ENCODE measurements at places on chromosomes 1 and 21. TPM values are rescaled to one million over a fixed set of nuclear protein-coding genes. Genes with fewer than 3 reads are reported as not detected.

Gene NPHP4
- total RNA-seq, result 18.1 TPM

Gene GPA33
- 0.65 TPM for total RNA-seq

Gene SELP
- 0.83 TPM for total RNA-seq

Gene TNFSF18
- total RNA-seq, result not detected

DNA sequence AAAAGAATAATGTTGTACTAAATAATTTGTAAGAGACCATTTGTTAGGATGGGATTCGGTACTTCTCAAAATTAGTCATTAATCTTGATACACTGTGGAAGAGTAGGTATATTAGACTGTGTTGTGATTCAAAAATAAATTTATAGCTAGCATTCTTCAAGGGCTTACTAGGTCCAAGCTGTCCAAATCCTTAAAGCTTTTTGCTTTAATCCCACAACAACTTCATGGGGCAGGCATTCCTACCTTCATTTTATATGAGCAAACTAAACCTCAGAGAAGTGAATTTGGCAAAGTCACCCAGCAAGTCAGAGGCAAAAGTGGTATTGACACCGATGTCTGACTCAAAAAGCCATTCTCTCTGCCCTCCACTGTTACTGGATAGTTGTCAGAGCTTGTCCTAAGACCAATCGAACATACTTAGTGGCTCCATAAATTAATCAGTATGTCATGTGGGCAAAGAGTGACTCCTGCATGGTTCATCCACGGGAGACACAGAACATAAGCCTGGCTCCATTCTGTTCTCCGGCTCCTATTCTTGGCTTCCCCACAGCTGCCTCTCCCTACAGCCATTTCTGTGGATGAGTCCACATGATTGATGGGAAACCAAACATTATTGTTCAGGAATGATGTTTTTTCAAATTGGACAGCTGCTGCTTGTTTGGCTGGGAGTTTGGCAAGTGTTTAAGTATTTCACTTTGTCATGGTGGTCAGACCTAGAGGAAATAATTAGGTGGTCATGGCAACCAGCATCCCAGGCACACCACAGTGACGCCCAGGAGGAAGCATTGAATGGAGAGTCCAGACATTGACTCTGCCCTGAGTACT lies 133.4 kb upstream of the FGGY start:
- H3K27me3 ChIP-seq, result peaks cover 16% of the 10 kb centered on the region
- no peaks in the 10 kb centered on the region for H3K36me3 ChIP-seq
- no peak overlapping the region for H3K4me3 ChIP-seq
- no peak overlapping the region for H3K27ac ChIP-seq

DNA sequence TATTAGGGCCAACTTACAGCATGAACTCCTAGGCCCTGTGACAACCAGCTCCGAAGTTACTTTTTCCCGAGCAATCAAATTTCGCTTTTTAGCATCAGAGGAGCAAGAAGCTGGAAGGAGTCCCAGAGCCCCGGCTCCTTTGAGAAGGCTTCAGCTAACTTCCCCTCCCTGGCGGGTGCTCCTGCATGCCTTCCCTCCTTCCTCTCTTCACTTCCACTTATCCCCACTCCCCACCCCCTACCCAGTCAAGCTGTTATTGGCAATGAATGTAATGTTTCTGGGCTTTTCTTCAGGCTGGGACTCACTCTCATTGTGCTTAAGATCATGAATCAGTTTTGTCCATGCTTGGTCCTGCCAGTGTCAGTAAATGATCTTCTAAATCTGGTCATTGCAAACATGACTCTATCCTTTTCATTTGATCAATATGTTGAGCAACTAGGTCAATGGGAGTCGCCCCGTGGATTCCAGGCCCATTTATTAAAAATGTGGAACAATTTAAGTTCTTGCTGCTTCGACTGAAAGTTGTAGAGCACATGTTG lies 94.5 kb upstream of the TSPAN2 start:
- no peak overlapping the region for H3K27ac ChIP-seq
- peaks cover 14% of the 10 kb centered on the region for H3K4me1 ChIP-seq
- no peak for DNase-seq
- H3K4me3 ChIP-seq, result no peak overlapping the region
- H3K27me3 ChIP-seq, result no peaks in the 10 kb centered on the region

DNA sequence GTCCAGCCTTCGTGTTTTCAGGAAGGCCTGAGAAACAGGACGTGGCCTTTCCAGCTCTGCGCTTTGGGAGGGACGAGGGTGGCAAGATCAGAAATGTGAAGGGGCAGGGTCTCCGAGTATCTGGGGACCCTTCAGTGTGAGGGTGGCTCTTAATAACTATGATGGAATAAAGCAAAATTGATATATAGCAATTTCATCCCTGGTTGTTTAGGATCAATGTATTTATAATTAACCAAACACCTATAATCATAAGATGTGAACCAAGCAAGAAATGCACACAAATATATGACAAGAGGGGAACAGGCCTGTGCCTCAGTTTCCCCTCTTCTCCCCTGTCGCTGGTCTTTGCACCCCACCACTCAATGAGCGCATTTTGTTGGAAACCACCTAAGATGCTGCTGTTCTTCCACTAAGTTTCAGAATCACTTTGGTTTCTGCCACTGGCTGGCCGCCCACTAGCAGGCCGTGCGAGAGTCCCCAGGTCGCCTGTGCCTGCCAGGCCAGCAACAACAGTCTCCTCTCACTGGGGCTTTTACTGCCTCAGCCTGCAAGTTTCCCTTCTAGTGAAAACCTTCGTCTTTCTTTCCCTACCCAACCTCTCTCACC lies 36.6 kb downstream of the UBASH3A start:
- DNase-seq, result no peak
- H3K27me3 ChIP-seq, result no peaks in the 10 kb centered on the region
- no peak overlapping the region for H3K27ac ChIP-seq
- H3K36me3 ChIP-seq, result peaks cover 89% of the 10 kb centered on the region
- no peak overlapping the region for H3K4me3 ChIP-seq

GRCh38 chr21:28761674-28762356 lies 230.9 kb downstream of the LTN1 start:
- DNase-seq, result no peak
- H3K27me3 ChIP-seq, result no peaks in the 10 kb centered on the region
- H3K4me1 ChIP-seq, result no peaks in the 10 kb centered on the region
- H3K36me3 ChIP-seq, result peaks cover 15% of the 10 kb centered on the region
- no peak overlapping the region for H3K4me3 ChIP-seq

DNA sequence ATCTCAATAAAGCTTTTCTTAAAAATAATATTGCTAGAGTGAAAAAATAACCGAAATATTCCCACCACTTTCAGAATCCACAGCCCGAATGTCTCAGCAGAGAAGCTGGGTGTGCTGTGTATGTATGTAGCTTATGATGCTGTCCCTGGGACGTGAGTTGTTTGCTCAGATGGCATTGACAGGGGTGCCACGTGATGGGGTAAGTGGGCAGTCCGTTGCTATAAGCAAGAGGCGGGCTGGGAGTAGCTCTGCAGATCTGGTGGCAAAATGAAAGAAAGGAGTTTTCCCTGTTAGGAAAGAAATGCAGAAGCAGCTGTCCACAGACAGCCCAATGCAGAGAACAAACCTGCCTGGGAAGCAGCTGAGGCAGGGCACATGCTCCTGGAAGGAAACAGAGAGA lies 3.8 kb upstream of the FAM20B start:
- H3K4me3 ChIP-seq, result no peak overlapping the region
- H3K4me1 ChIP-seq, result peaks cover 15% of the 10 kb centered on the region
- no peak for DNase-seq
- no peak overlapping the region for H3K27ac ChIP-seq
- H3K36me3 ChIP-seq, result no peaks in the 10 kb centered on the region

DNA sequence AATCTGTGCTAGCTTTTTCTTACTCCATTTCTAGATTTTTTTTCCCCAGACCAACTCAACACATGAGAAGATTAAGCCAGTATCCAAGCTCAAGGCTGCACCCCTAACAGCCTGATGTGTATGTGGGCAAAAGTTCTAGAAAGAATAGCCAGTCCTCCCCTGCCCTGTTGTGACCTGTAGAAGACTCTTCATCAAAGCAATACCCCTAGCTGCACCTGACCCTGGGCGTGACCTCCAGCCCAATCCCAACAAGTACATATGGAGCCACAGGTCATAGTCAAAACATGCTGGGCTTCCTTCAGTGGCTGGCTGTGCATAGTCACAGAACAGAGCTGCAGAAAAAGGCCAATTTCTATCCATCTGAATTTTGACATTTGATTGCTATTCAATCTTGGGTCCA lies 72.5 kb downstream of the ATP1A1 start:
- H3K36me3 ChIP-seq, result no peaks in the 10 kb centered on the region
- peaks cover 16% of the 10 kb centered on the region for H3K27me3 ChIP-seq
- H3K4me3 ChIP-seq, result no peak overlapping the region
- no peaks in the 10 kb centered on the region for H3K4me1 ChIP-seq
- DNase-seq, result no peak
- H3K27ac ChIP-seq, result no peak overlapping the region

- H3K4me3 ChIP-seq, result no peak overlapping the region
- peaks cover 52% of the 10 kb centered on the region for H3K4me1 ChIP-seq
- peaks cover 18% of the 10 kb centered on the region for H3K36me3 ChIP-seq
- DNase-seq, result no peak
Measured at GRCh38 chr21:37463083-37463801, 96.7 kb downstream of the DYRK1A start.

DNA sequence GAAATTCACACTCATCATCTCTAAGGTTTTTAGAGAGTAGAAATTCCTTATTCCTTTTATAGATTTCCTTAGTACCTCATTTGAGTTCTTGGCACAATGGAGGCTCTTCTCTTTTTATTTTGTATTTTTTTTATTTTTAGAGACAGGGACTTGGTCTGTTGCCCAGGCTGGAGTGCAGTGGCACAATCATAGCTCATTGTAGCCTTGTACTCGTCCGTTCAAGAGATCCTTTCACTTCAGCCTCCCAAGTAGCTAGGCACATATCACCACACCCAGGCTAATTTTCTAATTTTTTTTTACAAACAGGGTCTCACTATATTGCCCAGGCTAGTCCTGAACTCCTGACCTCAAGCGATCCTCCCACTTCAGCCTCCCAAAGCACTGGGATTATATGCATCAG lies 29.6 kb downstream of the RGL1 start:
- no peak overlapping the region for H3K27ac ChIP-seq
- no peak for DNase-seq
- H3K4me1 ChIP-seq, result no peaks in the 10 kb centered on the region
- no peaks in the 10 kb centered on the region for H3K36me3 ChIP-seq
- H3K27me3 ChIP-seq, result no peaks in the 10 kb centered on the region

DNA sequence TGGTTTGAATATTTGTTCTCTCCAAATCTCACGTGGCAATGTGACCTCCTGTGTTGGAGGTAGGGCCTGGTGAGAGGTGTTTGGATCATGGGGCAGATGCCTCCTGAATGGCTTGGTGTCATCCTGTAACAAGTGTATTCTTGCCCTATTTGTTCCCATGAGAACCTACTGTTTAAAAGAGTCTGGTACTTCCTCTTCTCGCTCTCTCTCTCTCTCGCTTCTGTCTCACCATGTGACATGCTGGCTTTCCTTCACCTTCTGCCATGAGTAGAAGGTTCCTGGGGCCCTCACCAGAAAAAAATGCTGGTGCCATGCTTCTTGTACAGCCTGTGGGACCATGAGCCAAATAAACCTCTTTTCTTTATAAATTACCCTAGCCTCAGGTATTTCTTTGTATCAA lies 8.4 kb upstream of the PAXBP1 start:
- H3K27ac ChIP-seq, result no peak overlapping the region
- no peaks in the 10 kb centered on the region for H3K36me3 ChIP-seq
- H3K4me1 ChIP-seq, result no peaks in the 10 kb centered on the region

DNA sequence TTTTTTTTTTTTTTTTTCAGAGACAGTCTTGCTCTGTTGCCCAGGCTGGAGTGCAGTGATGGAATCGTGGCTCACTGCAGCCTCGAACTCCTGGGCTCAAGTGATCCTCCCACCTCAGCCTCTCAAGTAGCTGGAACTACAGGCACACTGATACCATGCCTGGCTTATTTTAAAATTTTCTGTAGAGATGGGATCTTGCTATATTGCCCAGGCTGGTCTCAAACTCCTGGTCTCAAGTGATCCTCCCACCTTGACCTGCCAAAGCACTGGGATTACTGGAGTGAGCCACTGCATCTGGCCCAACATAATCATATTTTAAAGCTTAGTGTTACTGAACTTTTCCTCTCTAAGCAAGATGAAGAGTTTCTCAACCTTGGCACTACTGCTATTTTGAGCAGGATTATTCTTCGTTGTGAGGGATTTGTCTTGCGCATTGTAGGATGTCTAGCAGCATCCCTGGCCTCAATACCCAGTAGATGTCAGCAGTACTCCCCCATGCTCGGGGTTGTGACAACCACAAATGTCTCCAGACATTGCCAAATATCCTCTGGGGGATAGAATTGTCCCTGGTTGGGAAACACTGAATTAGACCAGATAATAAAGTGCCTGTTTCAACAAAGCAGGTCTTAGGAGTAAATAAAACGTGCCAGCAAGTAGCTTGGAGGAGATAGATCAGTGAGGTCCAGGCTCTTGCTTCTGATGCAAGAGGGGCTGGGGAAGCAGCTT lies 15.1 kb upstream of the THRAP3 start:
- no peak overlapping the region for H3K27ac ChIP-seq
- peaks cover 16% of the 10 kb centered on the region for H3K4me1 ChIP-seq
- DNase-seq, result no peak
- no peaks in the 10 kb centered on the region for H3K36me3 ChIP-seq
- no peak overlapping the region for H3K4me3 ChIP-seq

GRCh38 chr1:159229260-159229885 lies 24.7 kb downstream of the ACKR1 start:
- peaks cover 15% of the 10 kb centered on the region for H3K27me3 ChIP-seq
- H3K4me3 ChIP-seq, result no peak overlapping the region
- H3K4me1 ChIP-seq, result no peaks in the 10 kb centered on the region
- H3K27ac ChIP-seq, result no peak overlapping the region
- H3K36me3 ChIP-seq, result no peaks in the 10 kb centered on the region

DNA sequence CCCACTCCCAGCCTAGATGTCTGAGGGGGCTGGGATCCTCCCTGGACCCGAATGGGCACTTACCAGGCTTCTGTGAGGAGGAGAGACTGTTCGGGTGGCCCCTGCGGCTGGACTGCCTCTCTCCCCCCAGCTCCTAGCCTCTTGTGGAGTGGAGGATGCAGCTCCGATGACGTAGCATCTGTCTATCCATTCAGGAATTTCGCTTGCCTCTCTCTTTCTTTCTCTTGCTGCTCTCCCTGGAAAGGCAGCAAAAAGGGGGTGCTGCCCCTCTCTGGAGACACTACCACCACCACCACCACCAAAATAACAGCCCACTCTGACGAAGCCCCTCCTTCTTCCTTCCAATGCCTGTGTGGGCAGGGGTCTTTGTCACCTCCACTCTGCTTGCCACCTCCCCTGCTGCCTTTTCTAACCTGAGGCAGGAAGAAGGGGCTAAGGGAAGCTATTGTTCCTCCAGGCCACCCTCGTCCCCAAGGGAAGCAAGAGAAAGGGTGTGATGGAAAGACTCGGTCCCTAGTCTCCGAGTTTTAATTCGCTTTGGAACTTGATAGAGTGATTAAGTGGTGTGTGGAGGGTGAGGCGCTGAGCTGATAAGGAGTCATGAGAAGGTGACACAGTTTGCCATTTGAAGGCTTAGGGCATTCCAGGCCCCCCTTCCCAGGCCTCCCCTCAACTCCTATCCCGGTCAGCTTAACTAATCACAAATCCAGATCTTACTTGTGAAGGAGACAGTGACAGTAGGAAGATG lies 60.5 kb downstream of the RHBG start:
- H3K4me3 ChIP-seq, result no peak overlapping the region
- H3K4me1 ChIP-seq, result peaks cover 3% of the 10 kb centered on the region
- H3K27me3 ChIP-seq, result peaks cover 91% of the 10 kb centered on the region
- H3K36me3 ChIP-seq, result no peaks in the 10 kb centered on the region
- DNase-seq, result no peak

Data from activated CD4-positive, alpha-beta memory T cell treated with anti-CD3 and anti-CD28 coated beads, Interleukin-2, amount 10 ng/mL, durations not matched to agents 7 days and 5 days (primary cell).